A673 (cell line): ENCODE measurements at places on chromosomes 6 and 20. TPM values are rescaled to one million over a fixed set of nuclear protein-coding genes. Genes with fewer than 3 reads are reported as not detected.

GRCh38 chr6:35034411-35035191 is 106.5 kb downstream of the TCP11 start:
- no peak for DNase-seq

GRCh38 chr6:71512256-71512655 is 223.6 kb downstream of the OGFRL1 start:
- no peak for DNase-seq

DNA sequence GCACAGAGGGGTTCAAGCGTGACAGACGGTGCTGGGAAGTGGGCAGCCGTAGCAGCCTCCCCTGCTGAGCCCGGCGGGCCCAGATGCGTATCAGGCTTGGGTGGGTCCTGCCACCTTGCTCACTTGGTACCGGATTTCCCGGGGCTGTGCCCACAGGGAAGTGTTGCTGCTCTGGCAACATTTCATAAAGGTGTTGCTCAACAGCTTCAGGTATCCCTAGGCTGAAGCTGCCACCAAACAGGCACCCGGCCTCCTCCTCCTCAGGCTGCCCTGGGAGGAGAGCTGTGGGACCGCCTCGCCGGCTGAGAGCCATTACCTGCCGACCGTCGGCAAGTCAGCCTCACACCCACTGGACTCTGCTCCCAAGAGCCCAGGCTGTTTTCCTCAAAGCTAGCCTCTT is 11.5 kb downstream of the PSMG4 start:
- DNase-seq, result no peak

GRCh38 chr20:62924442-62925075 is 1.7 kb downstream of the DIDO1 start:
- peak; percentile 37 for DNase-seq

GRCh38 chr6:46926481-46926880 is 4.7 kb upstream of the ADGRF5 start:
- no peak for DNase-seq

- peak; percentile 56 for DNase-seq
These were observed at the start of gene TEAD3 for GRCh38 chr6:35496841-35497570. TSS of gene TEAD3 (minus strand) at chr6:35497079.

GRCh38 chr20:16821211-16822089 is 73.3 kb downstream of the OTOR start:
- DNase-seq, result peak; percentile 74

GRCh38 chr6:16503241-16503775 is 258.0 kb downstream of the ATXN1 start:
- no peak for DNase-seq

GRCh38 chr6:1424306-1424927 is 35.0 kb downstream of the FOXF2 start:
- DNase-seq, result peak; percentile 61

- DNase-seq, result no peak
These were observed 14.2 kb upstream of the BNIP5 start for GRCh38 chr6:36350681-36351571.

- DNase-seq, result no peak
These were observed 4.5 kb upstream of the PLAGL1 start for GRCh38 chr6:144012534-144012933.

DNA sequence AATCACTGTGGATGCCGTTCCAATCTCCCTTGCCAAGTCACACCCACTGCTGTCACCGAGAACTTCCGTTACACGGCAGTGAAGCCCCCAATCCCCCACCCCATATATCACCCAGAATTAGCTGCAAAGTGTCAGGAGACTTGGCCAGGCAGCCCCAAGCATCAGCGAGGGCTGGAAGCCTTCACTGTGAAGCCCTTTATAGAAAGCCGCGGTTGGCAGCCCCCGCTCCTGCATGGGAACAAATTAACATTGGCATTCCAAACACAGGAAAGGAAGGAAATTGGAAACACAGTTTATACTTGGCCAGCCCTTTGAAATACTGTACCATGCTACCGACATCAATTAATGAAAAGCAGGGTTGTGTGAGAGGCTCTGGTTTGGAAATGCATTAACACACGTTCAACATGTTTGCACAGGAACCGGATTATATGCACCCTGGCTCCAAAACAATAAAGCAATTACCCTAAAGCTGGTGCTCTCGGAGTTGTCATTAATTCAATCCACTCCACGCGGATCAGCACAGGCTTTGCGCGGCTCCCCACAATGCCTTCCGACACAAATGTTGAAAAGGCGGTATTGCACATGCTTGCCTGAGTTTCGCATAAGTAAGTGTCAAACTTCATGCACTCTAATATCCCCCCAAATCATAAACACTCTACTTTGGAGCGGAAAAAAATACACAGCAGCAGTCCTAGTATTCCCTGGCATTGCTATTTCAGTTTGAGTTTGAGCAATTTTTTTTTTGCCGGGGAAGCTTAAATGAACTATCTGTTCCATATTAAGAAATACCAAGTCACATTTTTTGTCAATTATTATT is 7.1 kb downstream of the BMP7 start:
- DNase-seq, result peak; percentile 87

DNA sequence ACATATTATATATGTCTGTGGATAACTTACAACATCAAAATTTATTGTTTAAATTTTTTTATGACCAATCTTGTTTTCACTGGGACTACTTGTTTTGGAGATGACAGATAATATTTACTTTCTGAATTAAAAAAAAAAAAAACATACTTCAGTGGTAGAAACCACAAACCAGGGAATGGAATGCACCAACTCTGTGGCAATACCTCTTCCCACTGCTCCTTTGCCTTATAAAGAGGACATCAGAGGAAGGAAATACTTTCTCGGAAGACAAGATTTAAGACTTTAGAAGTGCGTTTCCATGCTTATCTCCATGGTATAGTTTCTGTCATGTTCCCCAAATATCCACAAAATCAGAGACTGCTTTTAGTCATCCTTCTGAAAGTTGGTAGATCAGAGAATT is 1241.1 kb upstream of the EYS start:
- no peak for DNase-seq

DNA sequence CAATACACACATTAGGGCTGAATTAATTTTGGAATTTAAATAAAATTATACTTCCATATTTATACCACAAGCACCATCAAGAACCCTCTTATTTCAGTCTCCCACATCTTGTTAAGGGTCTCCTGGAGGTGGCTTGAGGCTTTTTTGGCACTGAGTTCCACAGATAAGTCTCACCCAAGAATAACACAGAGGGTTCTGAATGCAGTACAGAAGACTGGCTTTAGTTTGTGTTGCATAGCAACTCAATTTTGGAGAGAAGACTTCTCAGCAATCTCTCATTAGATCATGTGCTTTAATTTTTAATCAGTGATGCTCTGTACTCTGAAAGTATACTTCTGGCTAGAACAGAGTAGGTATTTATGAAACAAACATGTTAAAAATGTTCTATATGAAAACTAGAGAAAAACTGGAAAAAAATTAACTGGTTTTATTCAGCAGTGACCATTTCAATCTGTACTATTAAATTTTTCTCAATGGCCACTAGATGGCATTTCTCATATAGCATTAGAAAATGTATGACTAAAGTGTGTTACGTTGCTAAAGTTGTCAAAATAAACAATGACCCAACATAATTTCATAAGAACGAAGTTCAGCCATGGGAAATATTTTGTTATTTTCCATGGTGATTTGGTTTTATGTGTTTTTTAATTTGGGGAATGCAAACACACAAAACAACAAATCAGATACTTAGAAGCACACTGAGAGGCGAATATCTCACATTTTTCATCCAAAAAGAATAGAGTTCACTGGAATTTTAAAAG is 32.7 kb upstream of the MAP7 start:
- peak; percentile 65 for DNase-seq

GRCh38 chr6:12233693-12234571 is 56.2 kb upstream of the EDN1 start:
- DNase-seq, result peak; percentile 75

GRCh38 chr20:24033151-24033550 is 44.6 kb upstream of the GGTLC1 start:
- no peak for DNase-seq

GRCh38 chr6:137729866-137730629 is 137.0 kb upstream of the TNFAIP3 start:
- DNase-seq, result no peak

DNA sequence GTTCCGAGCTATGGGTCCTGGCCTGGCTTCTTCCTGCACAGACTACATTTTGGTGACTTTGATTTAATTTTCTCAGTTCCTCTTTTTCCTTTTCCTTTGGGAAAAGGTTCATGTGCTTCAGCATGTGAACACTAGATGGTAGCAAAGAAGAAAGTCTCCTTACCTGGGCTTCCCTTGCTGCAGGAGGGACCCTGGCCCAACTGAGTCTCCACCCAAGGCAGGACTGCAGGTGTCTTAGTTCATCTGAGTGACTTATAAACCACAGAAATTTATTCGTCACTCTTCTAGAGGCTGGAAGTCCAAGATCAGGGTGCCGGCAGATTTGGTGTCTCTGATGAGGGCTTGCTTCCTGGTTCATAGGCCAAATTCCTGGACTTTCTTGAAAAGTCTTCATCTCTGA is 163.2 kb downstream of the SYCP2 start:
- no peak for DNase-seq

GRCh38 chr20:62051144-62051543 is 14.5 kb downstream of the TAF4 start:
- DNase-seq, result no peak

- DNase-seq, result no peak
These were observed 160.6 kb downstream of the GRM4 start for GRCh38 chr6:33985313-33985751.

- DNase-seq, result no peak
These were observed 211.9 kb upstream of the PMEPA1 start for GRCh38 chr20:57921676-57922075.

DNA sequence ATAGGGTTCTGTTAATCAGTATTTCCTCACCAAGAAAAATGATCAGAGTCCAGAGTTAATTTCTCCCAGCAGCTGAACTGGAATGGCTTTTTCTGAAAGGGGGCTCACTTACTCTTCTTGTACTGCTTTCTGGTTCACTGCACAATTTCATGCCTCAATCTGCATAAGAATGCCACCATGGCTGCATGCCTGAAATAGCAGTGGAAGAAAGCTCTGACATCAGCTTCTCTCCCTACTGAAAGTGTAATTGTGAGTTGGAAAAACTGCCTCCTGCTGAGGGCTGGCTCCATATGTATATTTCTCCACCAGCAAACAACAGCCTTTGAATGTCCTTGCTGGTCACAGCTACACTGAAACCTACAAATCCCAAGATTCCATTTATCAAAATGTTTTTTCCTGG is 1027.2 kb upstream of the GJE1 start:
- peak; percentile 94 for DNase-seq

- no peak for DNase-seq
These were observed 13.1 kb downstream of the RPS10 start for GRCh38 chr6:34412643-34413214.

GRCh38 chr6:44062771-44063560 is 64.3 kb downstream of the MRPL14 start:
- DNase-seq, result peak; percentile 72

GRCh38 chr20:33278700-33279099 is 4.3 kb upstream of the BPIFB1 start:
- no peak for DNase-seq

DNA sequence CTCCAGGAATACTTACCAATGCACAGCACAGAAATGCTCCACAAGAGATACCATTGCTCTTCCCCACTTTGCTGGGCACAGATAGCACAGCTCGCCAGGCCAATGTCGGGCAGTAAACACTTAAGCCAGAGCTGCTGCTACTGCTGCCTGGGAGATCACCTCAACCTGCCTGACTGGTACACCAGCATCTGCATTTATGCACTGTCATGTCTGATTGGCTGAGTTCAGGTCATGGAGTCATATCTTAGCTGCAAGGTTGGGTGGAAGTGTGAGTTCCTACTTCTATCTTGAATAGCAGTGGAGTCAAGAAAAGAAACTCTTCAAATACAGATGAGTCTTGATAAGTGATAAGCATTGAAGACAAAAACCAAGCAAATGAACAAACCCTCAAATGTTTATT is 10.9 kb upstream of the ADGRF4 start:
- no peak for DNase-seq

DNA sequence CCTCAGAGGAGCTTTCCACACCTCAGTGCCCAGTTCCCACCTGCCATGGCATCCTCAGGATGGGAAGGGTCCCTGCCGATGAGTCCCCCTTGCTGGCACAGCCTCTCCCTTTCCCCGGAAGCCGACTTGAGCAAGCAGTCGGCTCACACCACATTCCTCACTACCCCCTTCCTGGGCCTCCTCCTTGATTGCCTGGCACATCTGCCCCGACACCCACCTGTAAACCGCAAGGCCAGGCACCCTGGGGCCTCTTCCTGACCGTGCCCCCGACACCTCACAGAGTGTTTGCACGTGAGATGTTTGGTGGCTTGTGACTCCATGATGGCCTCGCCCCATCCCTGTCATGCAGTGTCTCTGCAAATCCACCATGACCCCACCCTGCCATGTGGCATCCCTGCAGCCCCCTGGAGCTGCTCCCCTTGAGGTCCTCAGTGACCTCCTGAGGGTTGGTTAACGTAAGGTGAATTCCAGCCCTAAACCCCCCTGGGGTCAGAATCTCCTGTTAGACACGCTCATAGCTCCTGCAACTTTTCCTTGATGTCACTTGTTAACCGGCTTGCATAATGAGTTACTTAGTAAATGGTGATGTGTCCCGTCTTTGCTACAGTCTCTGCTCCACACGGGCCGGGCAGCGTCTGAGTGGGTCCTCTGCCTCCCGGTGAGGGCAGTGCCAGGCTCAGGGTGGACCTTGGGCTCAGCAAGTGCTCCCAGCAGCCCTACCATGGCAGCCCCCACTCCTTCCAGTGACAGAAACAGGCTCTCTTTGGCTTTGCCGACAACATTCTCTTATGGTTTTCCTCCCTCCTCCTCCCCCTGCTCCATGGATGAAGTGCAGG is 115.9 kb upstream of the FRMD1 start:
- no peak for DNase-seq

DNA sequence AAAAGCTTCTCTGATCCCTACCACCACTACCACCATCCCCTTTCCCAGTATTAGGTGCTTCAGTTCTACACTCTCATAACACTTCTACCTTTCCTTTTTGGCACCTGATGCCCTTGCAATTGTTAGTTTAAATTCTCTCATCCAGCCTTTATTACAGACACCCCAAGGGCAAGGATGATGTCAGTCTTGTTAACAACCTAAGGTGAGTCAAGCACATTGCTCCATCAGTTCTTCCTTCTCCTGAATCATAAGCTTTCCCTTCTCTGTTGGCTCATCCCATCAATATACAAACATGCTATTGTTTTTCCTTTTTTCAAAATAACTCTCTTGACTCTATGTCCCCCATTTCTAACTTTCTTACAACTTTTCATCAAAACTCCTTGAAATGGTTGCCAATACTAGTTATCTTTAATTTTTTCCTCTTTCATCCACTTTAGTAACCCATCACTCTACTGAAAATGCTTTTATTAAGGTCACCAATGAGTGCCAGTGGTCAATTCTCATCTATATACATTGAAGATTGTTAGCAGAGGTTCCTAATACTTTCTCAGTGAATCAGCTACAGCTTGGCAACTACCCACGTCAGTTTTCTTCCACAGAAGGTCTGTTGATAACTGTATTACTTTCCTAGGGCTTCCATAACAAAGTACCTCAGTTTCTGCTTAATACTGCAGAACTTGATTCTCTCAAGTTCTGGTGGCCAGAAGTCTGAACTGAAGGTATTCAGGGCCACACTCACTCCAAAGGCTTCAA is 97.1 kb upstream of the FLRT3 start:
- no peak for DNase-seq

- DNase-seq, result no peak
These were observed 1.8 kb downstream of the ADAM33 start for GRCh38 chr20:3679749-3680700.

BLTP3A gene
- 20.4 and 25.3 TPM in 2 replicates for total RNA-seq

TBXT gene
- not detected in 2 replicates for total RNA-seq

C4A gene
- 4.6 TPM in 2 replicates for total RNA-seq

HUS1B gene
- 0.88 and 0.92 TPM in 2 replicates for total RNA-seq

UBE2C gene
- total RNA-seq, result 241 and 249 TPM in 2 replicates

MEI4 gene
- not detected in 2 replicates for total RNA-seq

LY6G6F gene
- total RNA-seq, result not detected in 2 replicates

LTB gene
- not detected in 2 replicates for total RNA-seq

CST11 gene
- not detected in 2 replicates for total RNA-seq

TREML1 gene
- total RNA-seq, result not detected in 2 replicates

CFB gene
- total RNA-seq, result 0.32 TPM in 1 of 2 replicates, not detected in the other
